ENCODE measurements at places on chromosomes 2 and 18.

DNA sequence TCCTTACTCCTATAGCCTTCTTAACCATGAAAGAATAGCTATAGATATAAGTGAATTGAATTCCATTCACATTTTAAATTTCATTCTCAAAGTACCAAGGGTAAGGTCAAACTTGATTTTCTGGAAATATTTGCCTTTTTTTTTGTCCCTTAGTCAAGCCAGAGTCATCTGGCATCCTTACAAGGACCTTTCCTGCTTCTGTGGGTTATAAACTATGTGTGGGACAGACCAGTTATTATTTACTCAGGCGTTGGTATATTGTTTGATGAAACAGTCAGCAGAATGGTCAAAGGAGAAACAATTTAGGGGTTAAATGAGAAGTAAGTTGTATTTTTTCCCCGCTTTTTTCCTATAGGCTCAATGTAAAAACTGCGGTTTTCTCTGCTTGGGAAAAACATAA, 1103.2 kb upstream of the ZEB2 start:
- no peak for DNase-seq

GRCh38 chr2:135773319-135773718, 31.7 kb downstream of the UBXN4 start:
- DNase-seq, result no peak

GRCh38 chr2:144158096-144158495, 361.8 kb downstream of the ZEB2 start:
- DNase-seq, result no peak

DNA sequence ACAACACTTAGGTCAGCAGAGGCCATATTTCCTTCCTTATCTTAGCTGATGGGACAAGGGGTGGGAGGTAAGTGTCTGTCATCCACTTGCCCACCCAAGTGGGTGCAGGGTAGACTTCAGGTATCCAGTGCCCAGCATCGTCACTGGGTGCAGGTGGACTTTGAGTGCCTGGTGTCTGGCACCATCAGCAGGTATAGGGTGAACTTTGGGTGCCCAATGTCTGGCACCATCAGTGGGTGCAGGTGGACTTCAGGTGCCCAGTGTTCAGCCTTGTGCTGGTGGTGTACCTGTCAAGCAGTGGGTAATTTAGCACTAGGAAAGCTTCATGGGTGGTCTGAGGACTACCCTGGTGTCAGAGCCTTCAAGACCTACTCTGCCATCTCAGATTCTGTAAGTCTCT, 175.6 kb downstream of the SEPTIN10 start:
- DNase-seq, result no peak

DNA sequence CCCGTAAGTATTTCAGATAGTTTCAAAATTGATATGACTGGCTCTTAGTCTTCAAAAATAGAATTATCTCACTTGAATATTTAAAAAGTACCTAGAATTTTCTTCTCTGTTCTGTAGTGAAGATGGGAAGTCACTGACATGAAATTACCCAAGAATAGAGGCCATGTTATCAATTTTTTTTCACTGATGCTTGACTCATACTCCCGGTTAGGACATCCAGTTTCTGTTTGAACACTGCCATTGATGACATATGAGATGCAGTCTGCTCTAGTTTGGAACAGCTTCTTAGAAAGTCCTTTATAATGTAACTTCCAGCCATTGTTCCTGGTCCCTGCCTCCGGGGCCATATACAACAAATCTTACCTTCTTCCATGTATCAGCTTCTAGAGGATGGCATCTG, 26.0 kb downstream of the MAP3K20 start:
- DNase-seq, result no peak

- no peak for DNase-seq
Observed at GRCh38 chr2:158797963-158798700, 3.0 kb downstream of the DAPL1 start.

DNA sequence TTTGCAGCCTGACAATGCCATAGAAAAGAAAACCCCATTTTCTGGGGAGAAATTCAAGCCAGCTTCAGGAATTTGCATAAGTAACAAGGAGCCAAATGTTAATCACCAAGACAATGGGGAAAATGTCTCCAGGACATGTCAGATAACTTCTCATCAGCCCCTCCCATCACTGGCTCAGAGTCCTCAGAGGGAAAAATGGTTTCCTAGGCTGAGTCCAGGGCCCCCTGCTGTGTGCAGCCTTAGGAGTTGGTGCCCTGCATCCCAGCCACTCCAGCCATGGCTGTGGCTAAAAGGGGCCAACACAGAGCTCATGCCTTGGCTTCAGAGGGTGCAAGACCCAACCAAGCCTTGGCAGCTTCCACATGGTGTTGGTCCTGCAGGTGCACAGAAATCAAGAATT, 63.7 kb upstream of the FANCL start:
- DNase-seq, result no peak

DNA sequence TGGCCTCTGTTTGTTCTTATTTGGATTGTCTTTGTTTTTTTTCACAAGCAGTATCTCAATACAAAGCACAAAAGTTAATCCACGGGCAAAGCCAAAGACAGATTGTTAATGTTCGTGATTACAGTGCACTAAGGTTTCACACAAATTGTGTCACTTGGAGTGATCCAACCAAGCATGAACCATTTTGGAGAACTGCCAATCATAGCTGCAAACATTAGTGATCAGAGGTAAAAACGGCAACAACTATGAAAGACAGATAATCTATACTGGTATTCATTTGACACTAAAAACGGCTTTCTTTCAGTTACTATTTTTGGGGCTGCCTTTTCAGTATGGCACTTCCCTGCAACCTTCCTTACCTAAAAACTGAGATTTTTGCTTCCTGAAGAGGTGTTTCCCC, 213.1 kb upstream of the GULP1 start:
- no peak for DNase-seq

GRCh38 chr2:8337321-8337720, 344.5 kb upstream of the ID2 start:
- DNase-seq, result peak; percentile 51

DNA sequence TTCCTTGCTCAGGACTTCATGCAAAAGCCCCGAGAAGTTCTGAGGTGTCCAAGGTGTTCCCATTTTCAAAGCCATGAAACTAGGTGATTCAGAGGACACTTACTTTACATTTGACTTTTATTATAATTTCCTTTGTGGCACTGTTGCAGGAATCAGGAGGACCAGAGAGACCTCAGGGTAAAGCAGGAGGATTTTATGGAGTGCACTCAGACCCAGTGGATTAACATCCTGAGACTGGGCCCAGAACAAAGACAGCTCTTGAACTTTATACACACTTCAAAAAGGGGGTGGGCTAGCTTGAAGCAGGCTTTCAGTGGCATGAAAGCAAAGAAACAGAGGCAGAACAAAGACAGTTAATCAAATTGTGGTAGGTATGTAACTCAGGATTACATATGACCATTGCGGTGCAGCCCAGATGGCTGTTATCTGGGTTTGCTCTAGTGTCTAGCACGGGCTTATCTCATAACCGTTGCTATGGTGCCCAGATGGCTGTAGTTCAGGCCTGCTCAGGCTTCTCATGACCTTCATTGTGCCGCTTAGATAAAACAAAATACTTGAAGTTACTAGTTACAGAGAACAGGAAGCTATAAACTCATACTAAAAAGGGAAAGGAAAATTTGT, 39.4 kb downstream of the TMEM182 start:
- no peak for DNase-seq

DNA sequence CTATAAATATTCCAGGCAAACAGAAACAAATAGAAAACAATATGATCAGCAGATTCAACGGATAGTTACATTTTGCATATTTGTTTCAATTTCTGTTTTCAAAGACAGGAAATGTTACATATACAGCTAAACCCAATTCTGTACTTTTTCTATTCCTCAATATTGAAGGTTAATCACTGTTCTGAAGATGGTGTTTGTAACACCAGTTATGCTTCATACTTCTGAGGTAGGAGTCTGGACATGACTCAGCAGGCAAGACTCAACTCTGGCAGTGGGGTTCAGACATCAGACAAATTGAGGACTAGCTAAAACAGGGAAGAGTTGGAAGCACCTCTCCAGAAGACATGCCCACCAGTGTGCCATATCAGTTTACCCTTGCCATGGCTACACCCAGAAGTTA, 16.6 kb downstream of the SERPINB13 start:
- no peak for DNase-seq

GRCh38 chr18:36692921-36693332, 135.9 kb downstream of the TPGS2 start:
- DNase-seq, result no peak

GRCh38 chr2:67055387-67056304, 341.5 kb upstream of the ETAA1 start:
- no peak for DNase-seq

DNA sequence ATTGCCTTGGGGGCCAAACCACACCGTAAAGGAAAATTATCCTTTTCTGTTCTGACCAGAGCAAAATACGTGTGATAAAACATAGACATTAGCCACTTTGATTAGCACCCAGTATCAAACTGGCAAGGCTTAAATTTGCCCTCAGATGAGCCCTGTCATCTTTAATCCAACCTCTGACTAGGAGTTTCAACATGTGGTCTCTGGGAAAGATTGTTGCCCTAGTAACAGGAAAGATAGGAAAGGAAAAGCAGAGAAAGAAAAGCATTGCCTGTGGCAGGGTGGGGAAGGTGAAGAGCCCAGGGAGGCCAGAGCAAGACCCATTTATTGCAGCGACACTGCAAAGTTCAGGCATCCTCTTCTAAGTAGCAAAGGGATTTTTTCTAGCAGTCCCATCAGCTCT, 181.5 kb upstream of the SCN7A start:
- no peak for DNase-seq

GRCh38 chr2:60064687-60065389, 488.6 kb downstream of the BCL11A start:
- DNase-seq, result no peak
